PC-9 (cell line): ENCODE measurements at places on chromosomes 11 and 22.

DNA sequence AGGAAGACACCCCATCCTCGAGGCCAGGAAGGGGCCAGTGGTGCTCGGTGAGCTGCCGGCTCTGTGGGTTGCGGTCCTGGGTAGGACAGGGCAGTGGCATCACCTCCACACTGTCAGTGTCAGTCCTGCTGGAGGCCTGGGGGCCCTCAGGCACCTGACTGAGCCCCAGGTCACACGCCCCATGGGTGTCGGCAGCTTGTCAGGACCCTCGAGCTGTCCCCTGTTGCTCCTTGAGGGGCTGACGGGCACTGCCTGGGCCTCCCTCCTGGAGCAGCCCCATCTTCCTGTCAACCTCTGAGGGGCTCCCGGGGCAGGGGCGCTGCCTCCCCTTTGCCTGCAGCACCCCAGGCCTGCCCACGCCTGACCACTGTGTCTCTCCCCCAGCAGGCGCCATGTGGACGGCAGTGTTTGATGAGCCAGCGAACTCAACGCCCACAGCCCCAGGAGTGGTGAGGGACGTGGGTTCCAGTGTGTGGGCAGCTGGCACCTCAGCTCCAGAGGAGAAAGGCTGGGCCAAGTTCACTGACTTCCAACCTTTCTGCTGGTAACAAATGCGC lies 35.4 kb downstream of the SBF1 start:
- DNase-seq, result no peak

DNA sequence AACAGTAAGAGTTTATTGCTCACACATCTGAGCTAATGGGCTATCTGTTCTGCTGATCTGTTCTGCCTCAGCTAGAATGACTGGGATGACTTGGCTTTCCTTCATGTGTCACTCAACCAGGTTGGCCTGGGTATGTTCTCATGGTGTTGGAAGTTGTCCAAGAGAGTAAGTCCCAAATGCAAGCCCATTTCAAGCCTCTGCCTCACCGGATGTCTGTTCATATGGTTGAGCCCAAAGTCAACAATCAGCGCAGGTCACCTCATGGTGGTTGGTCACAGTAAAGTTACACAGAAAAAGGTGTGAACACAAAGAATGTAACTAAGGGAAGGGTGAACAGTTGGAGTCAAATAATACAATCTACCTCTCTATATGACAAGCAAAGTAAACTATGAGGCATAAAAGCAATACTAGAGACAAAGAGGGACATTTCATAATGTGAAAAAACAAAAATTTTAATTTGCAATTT lies 1.9 kb downstream of the GDPD4 start:
- DNase-seq, result peak; percentile 98

- no peak for DNase-seq
These were observed 112.0 kb upstream of the PDGFD start for GRCh38 chr11:104275992-104276391.

DNA sequence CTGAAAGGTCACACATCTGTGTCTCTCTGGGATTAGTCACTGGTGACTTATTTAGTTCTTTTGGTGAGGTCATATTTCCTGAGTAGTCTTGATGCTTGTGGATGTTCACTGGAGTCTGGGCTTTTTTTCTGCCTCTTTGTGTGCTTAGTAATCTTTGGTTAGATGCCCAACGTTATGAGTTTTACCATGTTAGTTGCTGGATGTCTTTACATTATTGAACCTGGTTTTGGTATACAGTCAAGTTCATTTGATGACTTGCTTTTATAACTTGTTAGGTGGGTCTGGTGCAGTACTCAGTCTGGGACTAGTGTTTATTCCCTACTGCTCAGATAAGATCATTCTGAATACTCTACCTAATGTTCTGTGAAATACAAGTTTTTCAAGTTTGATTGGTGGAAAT lies 26.2 kb upstream of the SLC37A2 start:
- no peak for DNase-seq

DNA sequence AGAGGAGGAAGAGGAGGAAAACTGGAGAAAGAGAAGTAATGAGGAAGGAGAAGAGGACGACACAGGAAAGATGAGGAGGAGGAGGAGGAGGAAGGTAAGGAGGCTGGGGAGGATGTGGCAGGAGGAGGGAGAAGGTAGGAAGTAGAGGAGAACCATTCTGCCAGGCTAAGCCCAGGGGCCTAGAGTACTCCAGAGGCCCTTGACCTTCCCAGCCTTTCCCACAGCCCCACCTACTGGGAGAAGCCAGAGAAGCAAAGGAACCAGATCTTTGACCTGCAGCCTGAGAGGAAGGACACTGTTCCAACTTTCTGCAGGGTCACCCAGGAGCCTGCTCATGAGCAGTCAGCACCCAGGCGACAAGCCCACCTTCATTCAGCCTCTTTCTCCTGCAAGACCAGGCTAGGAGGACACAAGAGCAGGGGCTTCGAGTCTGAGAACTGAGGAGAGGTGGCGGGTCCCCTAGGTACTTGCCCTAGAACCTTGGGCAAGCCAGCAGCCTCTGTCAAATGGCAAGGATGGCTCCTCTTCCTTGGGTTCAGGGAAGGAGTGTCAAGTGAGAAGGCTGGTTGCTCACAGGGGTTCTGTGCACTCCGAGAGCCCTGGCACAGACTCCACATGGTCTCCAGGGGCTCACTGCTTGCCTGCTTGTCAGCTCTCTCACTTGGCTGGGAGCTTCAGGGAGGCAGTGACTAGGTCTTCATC lies 27.9 kb upstream of the OAF start:
- peak; percentile 34 for DNase-seq

DNA sequence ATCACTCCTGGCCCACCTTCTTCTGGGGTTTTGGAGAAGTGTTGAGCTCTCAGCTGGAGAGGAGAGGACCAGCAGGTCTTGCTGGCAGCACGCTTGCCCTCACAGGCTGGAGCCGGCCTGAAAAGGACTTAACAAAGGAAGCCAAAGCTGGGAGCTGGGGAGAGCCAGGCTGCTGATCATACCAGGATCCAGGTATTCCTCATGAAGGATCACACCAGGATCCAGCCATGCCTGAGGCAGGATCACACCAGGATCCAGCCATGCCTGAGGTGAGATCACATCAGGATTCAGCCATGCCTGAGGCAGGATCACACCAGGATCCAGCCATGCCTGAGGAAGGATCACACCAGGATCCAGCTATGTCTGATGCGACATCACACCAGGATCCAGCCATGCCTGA lies 17.0 kb downstream of the MRGPRD start:
- no peak for DNase-seq

DNA sequence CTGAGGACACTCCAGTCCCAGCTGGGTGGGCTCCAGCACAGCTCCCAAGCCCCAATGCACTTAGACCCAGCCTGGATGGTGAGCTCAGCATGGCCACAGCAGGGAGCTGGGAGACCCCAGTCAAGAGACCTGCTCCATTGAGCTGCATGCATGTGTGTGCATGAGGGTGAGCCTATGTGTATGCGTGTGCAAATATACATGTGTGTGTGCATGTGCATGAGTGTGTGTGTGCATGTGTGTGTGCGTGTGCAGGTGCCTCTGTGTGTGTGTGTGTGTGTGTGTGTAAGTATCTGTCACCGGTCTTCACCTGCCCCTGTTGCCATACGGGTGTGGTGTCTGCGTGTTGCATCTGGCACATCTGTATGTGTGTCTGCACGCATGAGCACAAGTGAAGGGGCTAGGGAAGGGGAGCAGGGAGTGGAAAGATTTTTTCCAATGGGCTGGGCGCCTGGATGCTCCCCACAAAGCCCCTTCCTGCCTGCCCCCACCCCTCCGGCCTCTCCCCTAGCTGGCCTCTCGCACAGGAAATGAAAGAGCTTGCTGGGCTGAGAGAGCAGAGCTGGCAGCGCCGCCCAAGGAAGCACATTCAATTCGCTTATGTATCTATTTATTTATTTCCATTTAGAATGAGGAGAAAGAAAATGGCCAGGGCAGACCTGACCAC lies 4.1 kb downstream of the TSPAN32 start:
- DNase-seq, result no peak

- DNase-seq, result no peak
These were observed 13.5 kb upstream of the FADD start for GRCh38 chr11:70189622-70190021.

- DNase-seq, result no peak
These were observed 12.1 kb downstream of the TSPAN4 start for GRCh38 chr11:854601-855329.

GRCh38 chr22:50200461-50201190 lies at the start of gene SELENOO:
Gene SELENOO, plus strand, starts transcription at chr22:50201011. Its CDS starts 26 bp downstream, at chr22:50201037.
- DNase-seq, result peak; percentile 82

GRCh38 chr22:42938976-42939375 lies 76.0 kb downstream of the PACSIN2 start:
- DNase-seq, result no peak

DNA sequence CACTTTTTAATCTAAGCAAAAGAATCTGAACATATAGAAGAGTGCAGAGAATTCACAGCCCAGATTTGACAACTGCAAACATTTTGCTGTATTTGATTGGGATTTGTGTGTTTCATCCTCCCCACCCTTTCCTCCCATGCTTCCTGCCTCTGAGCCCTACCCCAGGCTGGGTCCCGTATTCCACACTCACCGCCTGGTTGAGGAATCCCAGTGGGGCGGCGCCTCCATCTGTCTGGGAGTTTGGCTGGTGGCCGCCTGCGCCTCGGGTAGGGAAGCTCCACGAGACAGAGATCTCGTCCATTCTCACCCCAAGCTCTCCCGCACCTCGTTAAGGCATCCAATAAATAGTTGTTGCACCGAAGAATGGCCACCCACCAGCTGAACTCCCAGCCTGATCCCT lies 105.9 kb upstream of the SLC22A12 start:
- no peak for DNase-seq

GRCh38 chr11:102309621-102310541 lies 7.4 kb upstream of the BIRC3 start:
- DNase-seq, result no peak

GRCh38 chr11:65058012-65058411 lies 341 bp downstream of the NAALADL1 start:
- DNase-seq, result no peak

DNA sequence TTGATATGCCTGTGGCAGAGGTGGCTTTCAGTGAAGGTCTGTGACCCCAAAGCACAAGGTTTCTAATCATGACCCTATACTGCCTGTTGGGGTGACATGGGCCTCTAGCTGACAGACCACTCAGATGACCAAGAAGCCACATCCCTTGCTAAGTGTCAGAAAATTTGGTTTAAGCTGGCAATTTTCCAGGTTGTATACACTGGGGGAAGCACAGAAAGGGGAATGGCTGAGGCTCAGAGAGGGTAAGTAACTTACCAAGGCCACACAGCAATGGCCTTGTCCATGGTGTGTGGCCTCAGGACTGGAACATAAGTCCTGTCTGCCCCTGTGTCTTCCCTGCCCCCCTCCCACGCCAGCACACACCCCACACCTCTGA lies 66.9 kb upstream of the PRDM11 start:
- no peak for DNase-seq

- no peak for DNase-seq
These were observed 1.2 kb upstream of the LMO2 start for GRCh38 chr11:33892906-33893594.

DNA sequence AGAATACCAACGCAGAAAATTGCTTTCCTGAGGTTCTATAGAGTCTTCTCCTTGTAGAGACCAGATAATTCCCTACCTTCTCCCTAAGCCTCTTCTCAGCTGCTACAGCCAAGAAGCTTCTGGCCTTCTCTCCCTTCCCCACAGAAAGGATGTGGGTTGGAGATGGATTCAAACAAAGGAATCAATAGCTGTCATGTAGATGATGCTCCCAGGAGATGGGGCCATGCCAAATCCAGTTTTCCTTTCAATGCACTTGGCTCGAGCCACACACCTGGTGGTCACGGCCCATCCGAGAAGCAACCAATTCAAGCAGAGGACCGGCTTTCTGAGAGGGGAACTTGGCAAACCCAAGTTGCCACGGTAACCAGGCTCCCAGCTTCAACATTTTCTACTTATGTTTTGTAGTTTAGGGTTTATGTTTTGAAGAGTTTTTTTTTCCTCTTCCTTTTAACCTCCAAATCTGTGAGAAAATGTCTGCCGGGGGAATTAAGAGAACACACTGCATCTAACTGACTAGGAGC lies 31.3 kb upstream of the OPCML start:
- DNase-seq, result no peak

DNA sequence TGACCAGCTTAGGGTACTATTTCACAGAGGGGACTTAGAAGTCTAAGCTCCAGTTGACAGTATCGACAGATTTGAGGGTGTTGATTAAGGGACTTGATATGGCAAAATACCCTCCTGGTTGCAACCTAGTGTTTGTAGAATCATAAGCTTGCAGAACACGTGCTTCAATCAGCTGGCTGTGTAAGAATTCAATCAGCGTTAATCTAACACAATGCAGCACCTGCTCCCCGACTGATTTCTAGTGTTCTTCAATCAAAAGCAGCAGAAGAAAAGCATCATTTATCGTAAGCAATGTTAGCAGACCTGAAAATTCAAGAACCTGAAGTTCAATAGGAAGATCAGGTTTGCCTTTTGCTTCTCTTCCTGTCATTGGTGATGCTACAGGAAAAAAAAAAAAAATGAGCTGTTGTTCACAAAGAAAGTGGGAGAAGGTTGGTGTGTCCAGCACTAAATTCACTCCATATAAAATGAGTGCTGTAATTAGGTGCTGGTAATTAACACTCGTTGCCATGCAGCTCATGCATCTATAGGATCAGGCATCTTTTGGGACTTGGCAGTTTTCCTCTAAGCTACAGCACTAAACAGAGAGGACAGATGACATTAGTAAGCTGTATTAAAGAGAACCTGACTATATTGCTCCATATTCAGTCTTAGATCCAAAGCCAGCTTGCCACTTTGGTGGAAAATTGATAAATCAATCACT lies 840.3 kb downstream of the OPCML start:
- no peak for DNase-seq

- peak; percentile 62 for DNase-seq
These were observed 55.3 kb upstream of the FBXO3 start for GRCh38 chr11:33829430-33830141.

DNA sequence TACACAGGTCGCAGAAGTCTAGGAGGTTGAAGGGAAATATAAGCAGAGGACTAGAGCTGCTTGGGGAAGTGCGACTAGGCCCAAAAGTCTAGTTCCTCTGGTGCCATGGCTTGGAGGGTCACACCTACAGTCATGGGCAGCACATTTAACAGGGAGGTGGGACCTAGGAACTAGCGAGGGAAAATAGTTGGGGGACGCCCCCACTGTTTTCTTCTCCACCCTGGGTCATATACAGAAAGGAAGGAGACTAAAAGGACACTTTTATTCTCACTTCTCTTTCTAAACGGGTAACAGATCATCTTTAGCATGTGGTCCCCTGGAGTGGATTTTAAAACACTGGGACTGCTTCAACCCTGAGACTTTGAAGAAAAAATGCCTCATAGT lies 16.6 kb downstream of the APIP start:
- no peak for DNase-seq

GRCh38 chr22:26321469-26321913 lies 107.6 kb upstream of the ASPHD2 start:
- no peak for DNase-seq

GRCh38 chr11:115439385-115439784 lies 64.8 kb downstream of the CADM1 start:
- no peak for DNase-seq

DNA sequence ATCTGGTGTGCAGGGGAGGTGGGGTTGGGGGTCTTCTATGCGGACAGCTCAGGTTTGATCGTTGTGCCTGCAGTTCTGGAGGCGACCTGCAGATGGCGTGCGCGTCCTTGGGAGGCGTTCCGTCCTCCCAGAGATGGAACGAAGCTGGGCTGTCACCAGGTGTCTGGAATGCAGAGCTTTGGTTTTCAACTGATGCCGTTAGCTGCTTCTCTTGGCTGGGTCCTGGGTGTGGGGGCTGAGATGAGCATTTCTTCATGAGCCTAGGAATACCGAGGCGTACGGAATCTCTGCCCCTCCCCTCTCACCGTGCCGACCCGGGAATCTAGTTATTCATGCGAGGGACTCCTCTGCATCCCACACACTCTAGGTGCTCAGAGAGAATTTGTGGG lies 98.6 kb downstream of the CEP164 start:
- no peak for DNase-seq
